HCT116 (cell line): ENCODE measurements at places on chromosomes 1 and 21. TPM values are rescaled to one million over a fixed set of nuclear protein-coding genes. Genes with fewer than 3 reads are reported as not detected.

The RGS18 gene
- total RNA-seq: not detected

DNA sequence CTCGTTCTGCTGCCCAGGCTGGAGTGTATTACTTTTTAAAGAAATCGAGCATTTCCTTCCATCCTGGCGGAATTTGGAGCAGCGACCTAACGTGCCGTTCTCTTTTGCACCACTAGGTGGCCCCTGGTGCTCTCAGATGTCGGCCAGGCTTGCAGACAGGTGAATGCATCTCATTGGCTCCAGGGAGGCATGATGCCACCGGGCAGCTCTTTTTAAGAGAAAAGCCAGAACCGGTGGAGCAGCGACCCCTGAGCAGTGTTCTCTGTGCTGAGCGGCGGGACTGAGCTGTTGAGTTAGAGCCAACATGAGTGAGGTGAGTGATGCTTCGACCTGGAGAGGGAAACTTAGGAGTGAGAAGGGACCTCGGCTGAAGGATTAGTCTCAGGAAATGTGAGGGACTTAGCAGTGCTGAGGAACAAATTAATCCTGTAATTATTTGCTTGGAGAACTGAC, at the start of gene PCP4:
PCP4 (plus strand) TSS at position 241 of the 453 bp plus-strand sequence; CDS start at position 305, 64 bp downstream.
- H3K27ac ChIP-seq: no peak within 1 kb of the TSS
- H3K4me3 ChIP-seq: no peak within 1 kb of the TSS
- DNase-seq: peak; percentile 27

- peaks cover 16% of the 10 kb centered on the region for H3K4me1 ChIP-seq
- H3K36me3 ChIP-seq: no peaks in the 10 kb centered on the region
- no peak for DNase-seq
- H3K27ac ChIP-seq: no peak overlapping the region; the same call in 1 of the 2 replicates
Observed at GRCh38 chr1:227790034-227790400, 25.5 kb upstream of the PRSS38 start.

- H3K4me3 ChIP-seq: no peak overlapping the region
- no peak overlapping the region for H3K27ac ChIP-seq
- no peaks in the 10 kb centered on the region for H3K36me3 ChIP-seq
- DNase-seq: no peak
- no peaks in the 10 kb centered on the region for H3K27me3 ChIP-seq
- no peaks in the 10 kb centered on the region for H3K4me1 ChIP-seq
Observed at GRCh38 chr1:209072481-209072880, 511.0 kb upstream of the CAMK1G start.

The SERPINC1 gene
- total RNA-seq: 0.61 TPM
